Iris pigment epithelial cell (primary cell): ENCODE measurements at places on chromosomes 16 and 17.
A peak's percentile ranks its signal among the peaks of the same experiment; 100 is the strongest.

DNA sequence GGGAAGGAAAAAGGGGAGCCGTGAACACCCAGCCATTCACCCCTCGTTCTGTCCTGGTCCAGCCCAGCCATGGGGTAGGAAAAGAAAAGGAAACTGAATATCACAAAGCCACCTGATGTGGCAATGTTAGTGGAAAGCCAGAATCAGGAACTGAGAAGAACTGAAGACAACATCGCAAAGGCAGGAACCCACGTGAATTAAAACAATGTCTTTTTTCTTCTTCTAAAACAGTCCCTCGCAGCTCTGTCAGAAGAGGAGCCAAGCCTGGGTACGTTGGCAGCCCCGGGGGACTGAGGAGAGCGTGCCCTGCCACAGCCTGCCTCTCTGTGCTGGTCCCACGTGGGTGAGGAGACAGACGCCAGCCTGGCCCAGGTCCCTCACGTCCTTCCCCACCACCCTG, 55.0 kb downstream of the ZNF423 start:
- no peak for DNase-seq

DNA sequence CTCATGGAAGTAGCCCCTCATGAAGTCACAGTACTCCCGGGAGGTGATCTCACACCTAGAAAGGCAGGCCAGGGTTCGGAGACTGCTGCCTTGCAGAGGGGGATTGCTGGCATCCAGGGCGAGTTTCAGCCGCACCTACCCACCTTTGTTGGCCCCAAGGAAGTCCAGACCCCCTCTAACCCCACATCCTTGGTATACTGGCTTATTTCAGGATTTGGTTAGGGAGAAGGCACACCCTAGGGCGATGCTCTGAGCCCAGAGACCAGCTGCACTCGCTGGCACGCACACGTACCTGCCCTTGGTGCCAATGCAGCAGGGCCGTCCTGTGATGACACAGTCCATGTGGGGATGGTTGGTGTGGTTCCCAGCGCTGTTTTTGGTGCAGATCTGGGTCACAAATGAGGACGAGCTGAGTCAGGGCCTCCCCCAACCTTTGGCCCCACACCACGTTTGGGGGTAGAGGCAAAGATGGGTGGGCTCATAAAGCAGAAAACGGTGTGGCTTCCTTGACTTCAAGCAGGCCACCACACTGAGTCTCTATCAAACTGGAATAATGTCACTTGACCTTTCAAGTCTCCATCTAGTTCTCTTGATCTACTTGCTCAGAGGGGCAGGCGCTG, 5.9 kb downstream of the SNRNP25 start:
- no peak for DNase-seq

GRCh38 chr16:82183004-82183397, 13.0 kb upstream of the MPHOSPH6 start:
- peak; percentile 29 for DNase-seq

- DNase-seq: no peak
These were observed 11.3 kb downstream of the TBC1D16 start for GRCh38 chr17:80024206-80024972.

DNA sequence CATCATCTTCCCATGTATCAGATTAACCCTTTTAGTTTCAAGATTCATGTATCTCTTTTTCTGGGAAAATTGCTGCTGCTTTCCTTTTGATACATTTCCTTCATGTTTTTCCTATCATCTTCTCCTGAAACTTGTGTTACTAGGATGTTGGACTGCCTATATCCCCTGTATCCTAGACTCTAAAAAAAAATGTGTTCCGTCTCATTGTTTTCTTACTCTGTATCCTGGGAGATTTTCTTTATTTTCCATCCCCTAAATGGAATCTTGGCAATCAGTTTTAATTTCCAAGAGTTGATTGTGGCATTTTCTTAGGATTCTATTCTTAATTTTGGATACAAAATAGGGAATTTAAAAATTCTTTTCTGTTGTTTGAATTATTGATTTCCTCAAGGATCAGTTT, 36.8 kb downstream of the MAP2K4 start:
- DNase-seq: no peak

- no peak for DNase-seq
These were observed 137.4 kb upstream of the COX10 start for GRCh38 chr17:13931800-13932460.

GRCh38 chr16:23512168-23512695, 1.9 kb upstream of the GGA2 start:
- no peak for DNase-seq

- DNase-seq: no peak
These were observed 3.1 kb upstream of the KCNJ12 start for GRCh38 chr17:21373036-21373435.

- no peak for DNase-seq
These were observed 34.9 kb downstream of the GTF3C1 start for GRCh38 chr16:27514806-27515205.
